Activated CD4-positive, alpha-beta T cell treated with anti-CD3 and anti-CD28 coated beads, Interleukin-2, amount 50 U/mL, for 16 hours (primary cell): ENCODE measurements at places on chromosomes 3 and 15.

DNA sequence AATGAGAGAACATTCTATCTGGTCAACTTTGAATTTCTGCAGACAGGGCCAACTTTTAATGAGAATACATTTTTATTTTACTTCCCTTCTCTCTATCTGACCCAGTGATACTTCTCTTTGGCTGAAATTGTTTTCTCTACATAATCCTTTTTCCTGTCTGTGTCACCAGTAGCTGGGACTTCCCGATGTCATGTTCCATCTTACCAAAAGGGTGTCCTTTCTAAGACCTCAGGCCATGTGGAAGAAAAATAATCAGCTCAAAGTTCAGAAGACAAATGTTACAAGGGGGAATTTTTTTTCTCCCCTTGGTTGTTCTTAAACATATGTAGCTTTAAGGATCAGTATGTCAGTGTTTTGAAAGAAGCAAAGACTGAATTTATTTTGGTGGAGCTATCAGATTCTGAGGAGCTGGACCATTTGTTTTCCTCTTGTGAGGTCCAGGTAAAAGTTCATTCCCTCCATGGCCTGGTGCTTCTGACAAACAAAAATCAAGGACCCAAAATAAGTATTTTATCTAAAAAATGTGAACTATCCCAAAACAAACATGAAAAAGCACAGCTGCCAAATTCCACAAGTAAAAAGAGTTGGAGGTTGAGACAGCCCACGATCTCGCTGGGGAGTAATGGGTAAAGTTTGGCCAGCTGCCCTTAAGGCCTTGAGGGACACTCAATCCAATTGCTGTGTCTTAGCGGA is 859.4 kb upstream of the NR2F2 start:
- DNase-seq, result no peak

GRCh38 chr3:148773805-148774204 is 53.8 kb upstream of the CPB1 start:
- no peak for DNase-seq

DNA sequence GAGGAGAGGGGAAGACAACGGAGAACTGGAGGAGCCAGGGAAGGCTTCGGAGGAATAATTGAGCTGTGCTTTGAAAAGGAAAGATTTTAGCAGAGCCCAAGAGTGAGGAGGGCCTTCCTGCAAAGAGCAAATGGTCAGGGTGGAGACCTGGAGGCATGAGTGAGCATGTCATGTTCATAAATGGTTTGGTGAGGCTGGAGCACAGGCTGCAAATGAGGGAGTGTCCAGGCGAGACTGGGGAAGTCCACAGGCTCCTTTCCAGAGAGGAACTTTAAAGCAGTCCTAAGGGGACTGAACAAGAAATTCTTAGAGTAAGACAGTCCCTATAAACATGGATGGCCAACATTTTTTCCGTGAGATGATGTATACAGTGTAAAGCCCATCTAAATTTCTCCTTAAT is 108.8 kb downstream of the THSD4 start:
- DNase-seq, result no peak

DNA sequence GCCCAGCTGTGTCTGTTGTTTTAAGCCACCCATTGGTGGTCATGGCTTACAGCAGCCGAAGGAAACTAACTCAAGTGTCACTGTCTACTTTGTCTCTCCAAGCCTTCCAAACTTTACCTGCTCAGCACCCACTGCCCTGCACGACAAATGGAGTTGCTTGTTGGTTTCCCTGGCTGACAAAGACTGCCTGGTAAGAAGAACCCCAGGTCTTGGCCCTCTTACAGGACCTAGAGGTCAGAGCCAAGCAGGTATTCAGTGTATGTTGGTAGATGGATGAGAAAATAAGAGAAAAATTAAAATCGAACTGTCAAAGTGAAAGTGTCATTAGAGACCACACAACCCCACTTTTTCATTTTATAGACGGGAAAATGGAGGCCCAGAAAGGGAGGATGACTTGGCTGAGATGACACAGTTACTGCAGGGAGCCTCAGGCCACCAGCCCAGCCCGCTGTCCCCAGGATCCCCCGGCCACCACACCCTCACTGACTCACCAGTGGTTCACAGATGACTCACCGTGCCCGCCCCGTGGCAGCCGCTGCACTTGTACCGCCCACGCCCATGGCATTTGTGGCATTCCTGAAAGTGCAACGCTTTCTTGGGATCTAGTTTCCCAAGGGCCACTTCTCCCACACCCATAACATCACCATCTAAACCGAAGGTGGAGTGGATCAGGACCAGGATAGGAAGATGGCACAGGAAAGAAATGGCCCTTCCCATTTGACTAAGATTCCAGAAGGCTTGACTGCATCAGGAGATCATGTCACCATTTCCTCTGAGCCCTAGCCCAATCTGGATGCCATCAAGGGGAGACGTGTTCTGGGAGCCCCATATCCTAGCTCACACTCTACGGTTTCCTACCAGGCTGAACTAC is 15.2 kb downstream of the SSUH2 start:
- DNase-seq, result peak; percentile 80

DNA sequence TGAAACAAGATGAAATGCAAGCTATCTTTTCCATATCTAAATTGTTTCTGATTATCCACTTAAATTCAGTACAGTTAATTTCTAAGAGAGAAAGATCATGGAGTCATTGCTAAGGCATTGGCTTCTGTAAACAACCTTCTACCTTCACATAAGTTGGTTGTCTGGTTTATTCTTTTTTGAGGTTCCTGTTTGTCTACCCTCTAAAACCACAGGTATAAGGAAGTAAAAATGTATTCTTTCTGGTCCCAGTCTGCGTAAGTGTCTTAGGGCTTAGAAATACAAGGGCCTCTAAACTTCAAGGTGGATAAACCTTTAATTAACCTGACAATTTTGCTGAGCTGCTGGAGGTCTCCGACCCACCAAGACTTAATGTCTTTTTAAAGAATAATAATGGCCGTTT is 3.6 kb upstream of the ATOSA start:
- DNase-seq, result no peak

DNA sequence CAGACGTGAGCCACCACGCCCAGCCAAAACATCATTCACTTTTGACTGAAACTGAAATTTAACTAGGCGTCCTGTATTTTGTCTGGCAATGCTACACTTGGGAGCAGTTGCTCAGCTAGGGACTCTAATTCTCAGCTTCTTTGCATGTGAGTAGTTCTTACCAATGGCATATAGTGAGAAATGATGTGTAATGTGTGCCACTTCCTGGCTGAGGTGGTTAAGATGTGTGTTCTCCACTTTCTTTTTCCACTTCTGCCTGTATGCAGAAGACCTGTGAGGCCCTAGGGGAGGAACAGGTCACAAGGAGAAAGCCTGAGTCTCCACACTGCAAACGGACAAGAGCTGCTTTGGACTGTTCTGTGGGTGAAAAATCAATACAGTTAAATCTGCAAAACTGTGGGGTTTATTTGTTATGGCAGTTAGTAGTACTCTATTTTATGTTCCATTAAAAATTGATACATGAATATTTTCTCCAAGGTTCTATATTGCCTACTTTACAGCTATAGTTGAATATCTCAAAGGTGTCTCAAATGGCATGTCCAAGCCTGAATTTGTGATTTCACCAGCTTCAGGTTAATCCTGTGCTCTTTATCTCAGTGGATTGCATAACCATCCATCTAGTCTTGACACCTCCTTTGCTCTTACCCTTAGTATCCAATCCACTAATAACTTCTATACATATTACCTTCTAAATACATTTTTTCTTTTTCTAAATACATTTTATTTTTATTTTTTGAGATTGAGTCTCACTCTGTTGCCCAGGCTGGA is 59.3 kb downstream of the NR1D2 start:
- DNase-seq, result peak; percentile 77

DNA sequence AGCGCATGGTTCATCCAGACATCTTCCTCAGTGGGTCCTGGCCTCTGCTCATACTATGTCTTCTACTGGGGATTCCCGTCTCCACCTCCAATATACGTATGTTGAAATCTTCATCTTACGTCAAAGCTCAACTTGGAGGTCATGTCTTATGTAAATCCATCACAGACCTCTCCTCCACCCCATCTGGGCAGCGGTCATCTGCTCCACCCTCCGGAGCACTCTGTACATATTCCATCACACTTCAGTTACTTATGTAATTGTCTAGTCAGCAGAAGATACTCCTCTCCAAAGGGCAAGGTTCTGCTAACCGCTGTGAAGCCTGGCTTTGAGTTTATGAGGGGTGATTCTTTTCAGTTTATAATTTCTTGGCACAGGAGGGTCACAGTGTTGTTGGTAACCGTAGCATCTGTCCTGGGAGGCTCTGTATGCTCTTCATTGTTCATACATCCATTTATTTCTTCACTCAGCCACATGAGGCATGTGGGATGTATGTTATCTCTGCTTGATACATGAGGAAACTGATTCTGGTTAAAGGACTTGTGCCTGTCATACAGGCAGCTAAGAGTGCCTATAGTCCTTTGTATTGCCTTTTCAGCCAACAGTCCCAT is 22.1 kb downstream of the MAP2K1 start:
- DNase-seq, result no peak

DNA sequence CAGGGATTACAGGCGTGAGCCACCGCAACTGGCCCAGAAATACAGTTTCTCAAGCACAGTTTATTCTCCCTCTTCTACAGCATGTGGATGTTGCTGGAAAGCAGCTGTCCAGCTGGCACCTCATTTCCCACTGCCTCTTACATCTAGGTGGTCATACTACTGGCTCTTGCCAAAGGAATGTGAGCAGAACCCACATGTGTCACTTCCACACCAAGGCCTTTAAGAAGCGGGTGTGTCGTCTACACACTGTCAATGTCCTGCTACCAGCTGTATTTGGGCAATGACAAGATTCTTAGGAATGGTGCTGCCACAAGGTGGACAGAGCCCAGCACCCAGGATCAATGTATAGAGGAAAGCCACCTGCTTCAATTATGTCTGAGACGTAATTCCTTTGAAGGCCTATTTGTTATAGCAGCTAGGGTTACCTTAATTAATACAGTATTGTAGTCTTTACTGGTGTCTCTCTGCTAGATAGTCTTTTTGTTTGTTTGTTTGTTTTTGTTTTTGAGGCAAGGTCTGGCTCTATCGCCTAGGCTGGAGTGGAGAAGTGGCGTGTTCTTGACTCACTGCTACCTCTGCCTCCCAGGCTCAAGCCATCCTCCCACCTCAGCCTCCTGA is 15.1 kb upstream of the RAB7A start:
- no peak for DNase-seq

DNA sequence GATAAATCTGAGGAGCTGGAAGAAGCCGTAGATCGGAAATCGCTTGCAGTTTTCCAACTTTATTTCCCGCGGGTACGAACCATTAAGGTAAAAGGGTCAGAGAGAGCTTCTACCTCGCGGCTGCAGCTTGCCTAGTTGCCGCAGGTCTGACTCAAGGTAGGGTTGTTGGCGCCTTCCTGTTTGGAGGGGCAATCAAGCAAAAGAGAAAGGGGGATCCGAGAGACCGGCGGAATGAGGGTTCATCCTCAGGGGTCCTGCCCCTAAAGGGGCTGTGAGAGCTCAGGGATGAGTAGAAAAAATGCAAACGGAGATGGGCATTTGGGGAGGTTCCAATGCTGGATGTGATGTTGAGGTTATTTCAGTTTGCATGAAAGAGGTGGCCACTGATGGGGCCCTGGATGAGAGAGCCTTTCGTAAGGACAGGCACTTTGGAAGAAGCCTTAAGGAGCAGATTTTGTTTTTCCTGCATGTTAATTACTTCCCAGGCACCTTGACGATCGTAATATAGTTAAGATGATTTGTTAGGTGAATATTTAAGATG is 265.4 kb downstream of the CGGBP1 start:
- DNase-seq, result no peak

DNA sequence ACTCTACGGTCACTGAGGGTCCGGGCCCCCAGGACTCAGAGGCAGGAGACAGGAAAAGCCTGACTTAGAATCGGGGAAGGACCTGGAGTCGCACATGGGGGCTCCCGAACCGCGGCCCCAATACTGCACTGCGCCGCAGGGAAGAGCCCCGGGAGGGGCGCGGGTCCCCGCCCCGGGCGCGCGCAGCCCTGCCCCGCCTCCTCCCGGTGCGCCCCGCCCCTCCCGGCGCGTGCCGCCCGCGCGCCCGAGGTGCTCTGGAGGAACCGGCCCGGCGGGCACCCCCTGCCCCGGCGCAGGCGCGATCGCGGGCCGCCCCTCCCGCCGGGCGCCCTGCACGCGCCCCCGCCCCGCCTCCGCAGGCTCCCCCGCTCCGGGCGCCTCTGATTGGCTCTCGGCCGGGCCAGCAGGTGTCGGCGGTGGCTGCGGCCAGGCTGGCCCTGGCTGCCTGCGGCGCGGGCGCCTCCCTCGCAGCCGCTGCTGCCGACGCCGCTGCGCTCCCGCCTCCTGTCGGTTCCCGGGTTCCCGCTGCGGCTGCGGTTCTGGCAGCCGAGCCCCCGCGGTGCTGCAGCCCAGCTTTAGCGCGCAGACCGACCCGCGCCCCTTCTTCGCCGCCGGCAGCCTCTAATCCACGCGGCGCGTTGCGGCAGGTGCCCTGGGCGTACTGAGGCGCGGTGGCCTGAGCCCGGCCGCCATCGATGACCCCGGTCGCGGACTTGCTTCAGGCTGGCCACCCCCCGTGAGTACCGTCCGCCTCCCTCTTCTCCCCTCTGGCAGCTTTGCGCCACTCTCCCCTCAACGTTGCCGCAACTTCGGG is at the start of gene MYRIP:
TSS of gene MYRIP (plus strand) at position 429 of the 814 bp plus-strand sequence. CDS start 91,208 bp downstream, outside the sequence.
- peak; percentile 2 for DNase-seq

DNA sequence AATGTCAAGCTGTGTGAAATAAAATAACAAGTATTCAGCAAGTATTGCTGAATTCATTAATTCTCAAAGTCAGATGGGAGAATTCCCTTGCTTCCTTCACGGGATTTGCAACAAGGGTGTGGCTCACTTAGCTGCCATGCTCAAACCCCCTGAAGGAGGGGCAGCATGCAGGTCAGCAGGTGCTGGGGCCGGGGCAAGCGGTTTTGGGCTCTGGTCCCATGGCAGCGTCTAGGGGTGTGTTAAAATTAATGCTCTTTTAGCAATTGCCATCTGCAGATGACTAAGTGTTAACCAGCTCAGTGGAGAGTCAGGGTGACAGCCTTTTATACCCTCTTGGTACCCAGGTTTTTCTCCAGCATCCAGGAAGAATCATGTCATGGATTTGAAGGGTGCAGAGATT is 40.0 kb upstream of the RBMS3 start:
- DNase-seq, result no peak

DNA sequence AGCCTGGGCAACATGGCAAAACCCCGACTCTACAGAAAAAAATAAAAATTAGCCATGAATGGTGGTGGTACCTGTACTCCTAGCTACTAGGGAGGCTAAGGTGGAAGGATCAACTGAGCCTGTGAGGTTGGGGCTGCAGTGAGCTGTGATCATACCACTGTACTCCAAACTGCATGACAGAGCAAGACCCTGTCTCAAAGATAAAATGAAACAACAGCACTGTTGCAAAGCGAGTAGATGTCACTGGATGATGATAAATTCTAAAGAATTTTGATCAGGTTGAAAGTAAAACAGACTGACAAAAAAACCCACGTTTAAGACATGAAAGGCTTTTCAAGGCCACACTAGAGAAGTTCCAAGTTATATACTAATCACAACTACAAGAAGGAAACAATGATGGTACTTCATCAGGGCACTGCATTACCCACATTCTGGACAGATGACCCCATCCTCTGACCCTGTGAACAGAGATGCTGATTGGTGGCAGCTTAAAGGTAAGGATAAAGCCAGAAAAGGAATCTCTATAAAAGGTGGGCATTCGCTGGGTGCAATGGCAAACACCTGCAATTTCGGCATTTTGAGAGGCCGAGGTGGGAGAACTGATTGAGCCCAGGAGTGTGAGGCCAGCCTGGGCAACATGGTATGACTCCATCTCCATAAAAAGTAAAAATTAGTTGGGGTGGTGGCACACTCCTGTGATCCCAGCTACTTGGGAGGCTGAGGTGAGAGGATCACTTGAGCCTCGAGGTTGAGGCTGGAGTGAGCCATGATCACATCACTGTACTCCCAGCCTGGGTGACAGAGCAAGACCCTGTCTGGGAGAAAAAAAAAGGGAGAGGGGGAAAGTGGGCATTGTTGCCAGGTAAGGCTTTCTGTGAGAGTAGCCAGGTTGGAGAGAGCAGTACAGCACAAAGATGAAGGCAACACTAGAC is 59.2 kb downstream of the TBL1XR1 start:
- DNase-seq, result no peak
